GM13977 (cell line): ENCODE measurements at places on chromosomes 6 and 20.

GRCh38 chr6:151143337-151143736 is 96.4 kb upstream of the AKAP12 start:
- DNase-seq: no peak

- no peak for DNase-seq
These were observed 3.6 kb downstream of the PARD6B start for GRCh38 chr20:50734730-50735679.

DNA sequence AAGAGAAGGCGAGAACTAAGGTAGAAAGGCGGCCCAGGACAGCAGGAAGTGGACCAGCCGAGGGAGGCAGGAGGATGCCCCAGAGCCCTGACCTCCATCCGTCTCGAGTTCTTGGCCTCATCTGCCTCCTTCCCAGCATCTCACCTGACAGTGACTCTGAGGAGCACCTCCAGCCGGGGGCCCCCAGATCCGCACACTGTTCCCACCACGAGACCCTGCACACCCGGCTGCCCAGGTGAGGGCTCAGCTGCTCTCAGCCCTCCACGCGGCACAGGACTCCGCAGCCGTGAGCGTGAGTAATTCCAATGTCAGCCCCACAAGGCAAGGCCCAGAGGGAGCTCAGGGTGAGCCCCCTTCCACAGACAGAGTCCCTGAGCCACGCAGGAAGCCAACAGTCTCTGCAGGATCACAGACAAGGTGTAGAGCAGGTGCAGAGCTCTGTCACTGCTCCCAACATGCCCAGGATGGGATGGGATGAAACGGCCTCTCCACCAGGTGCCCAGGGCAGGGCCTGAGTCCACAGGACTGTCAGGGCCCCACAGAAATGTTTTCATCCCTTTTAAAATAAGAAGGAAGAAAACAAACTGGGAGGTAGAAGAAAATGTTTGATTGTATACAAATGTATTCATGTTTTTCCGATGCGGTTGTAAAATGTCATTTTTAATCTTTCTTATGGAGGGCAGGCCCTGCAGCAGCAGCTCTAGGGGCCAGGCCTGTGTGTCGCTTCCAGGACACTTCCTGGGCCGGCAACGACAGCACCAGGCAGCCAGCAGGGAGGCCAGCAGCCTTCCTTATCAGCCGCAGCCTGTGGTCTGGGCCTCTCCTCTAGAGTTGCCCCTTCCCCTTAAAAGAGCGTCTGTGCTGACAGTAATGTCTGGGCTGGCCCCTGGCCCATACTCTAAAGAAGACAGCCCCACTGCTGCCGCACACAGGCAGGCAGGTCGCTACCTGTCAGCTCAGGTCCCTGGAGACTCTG is 66.9 kb downstream of the DLL1 start:
- DNase-seq: no peak

GRCh38 chr6:109455437-109456110 is at the start of gene MICAL1:
TSS of gene MICAL1 (minus strand) at chr6:109455772. CDS start at chr6:109454196, 1,576 bp downstream.
- DNase-seq: peak; percentile 86

DNA sequence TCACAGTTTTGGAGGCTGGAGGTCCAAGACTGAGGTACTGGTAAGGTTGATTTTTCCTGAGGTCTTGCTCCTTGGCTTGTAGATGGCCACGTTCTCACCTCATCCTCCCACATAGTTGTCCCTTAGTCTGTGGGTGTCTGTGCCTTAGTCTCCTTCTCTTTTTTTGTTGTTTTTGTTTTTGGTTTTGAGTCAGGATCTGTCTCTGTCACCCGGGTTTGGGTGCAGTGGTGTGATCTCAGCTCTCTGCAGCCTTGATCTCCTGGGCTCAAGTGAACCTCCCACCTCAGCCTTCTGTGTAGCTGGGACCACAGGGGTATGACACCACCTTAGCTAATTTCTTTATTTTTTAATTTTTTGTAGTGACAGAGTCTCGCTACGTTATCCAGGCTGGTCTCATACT is 245.2 kb downstream of the PHACTR1 start:
- no peak for DNase-seq

- DNase-seq: no peak
These were observed 50.9 kb downstream of the BTBD9 start for GRCh38 chr6:38588631-38589366.

DNA sequence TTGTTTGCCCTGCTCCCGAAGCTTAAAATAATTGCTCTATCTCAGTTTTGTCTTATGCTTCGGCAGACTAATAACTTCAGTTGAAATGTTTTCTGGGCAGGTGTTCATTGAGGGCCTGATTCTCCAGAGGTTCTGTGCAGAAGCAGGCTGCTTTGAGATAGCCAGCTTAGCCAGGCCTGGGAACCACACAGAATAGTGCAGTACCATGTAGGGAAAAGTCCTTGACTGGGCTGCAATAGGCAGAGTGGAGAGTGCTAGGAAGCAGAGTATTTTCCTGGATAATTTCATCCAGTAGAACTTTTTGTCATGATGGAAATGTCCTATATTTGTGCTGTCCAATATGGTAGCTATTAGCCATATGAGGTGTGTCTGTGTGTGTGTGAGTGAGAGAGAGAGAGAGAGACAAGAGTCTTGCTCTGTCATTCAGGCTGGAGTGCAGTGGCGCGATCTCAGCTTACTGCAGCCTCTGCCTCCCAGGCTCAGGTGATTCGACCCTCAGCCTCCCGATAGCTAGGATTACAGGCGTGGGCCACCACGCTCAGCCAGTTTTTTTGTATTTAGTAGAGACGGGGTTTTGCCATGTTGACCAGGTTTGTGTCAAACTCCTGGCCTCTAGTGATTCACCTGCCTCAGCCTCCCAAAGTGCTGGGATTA is 15.9 kb downstream of the TOP1 start:
- no peak for DNase-seq

- no peak for DNase-seq
These were observed 6.9 kb upstream of the MANBAL start for GRCh38 chr20:37282556-37282955.
